ENCODE measurements at places on chromosomes 13 and 19.
A peak's percentile ranks its signal among the peaks of the same experiment; 100 is the strongest.

- DNase-seq = no peak
Measured at GRCh38 chr13:53079691-53080090, 51.1 kb downstream of the OLFM4 start.

GRCh38 chr19:42306646-42307045 lies 4.2 kb upstream of the PAFAH1B3 start:
- no peak for DNase-seq

DNA sequence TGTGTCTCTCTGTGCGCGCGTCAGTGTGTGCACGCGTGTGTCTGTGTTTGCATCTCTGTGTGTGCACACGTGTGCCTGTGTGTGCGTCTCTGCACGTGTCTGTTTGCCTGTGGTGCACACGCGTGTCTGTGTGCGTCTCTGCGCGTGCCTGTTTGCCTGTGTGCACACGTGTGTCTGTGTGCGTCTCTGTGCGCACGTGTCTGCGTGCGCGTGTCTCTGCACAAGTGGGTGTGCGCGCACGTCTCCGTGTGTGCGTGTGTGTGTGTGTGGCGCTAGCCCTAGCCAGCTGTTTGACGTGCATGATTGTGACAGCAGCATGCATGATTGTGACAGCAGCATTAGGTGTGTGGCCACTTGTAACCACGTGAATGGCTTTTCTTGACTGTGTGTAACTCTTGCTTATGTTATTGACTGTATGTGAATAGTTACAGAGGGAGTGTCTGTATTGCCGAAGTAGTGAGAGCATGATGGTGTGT lies 31.1 kb downstream of the ZNF146 start:
- peak; percentile 14 for DNase-seq

- DNase-seq = no peak
Measured at GRCh38 chr13:20206698-20207235, 14.0 kb upstream of the GJB2 start.

DNA sequence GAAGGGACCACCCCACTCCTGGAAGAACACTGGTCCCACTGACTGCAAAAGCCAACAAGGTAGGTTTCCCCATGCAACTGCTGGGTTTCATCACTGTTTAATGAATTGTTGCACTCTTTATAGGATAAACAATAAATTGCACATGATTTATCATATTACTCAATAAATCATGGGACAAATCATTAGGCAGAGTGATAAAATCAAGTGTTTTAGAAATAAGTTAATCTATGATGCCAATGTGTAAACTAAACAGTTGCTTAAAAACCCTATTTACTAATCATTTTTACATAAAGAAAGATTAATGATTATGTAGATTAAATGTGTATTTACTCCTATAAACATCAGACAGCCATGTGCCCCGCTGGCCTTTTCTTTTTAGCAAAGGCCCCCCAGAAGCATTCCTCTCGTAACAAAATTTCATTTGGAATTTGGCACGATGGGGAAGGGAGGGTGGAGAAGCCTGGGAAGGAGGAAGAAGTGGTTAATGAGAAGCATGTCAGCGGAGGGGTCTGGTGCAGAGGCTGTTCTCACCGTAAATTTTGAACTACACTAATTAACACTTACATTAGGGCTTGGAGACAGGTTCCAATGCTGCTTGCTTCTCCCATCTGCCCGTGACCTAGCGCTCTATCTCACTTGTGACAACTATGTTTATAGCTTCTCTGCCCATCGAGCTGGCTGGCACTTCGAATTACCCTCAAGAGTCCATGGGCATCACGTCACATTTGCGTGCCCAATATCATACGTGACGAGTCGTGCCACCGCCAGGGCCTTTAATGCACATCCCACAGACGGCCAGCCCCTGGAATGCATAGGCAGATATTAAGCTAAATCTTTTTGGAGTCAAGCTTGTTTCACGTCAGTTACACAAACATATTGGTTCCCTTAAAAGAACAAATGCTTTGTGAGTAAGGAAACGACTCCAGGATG lies 357.7 kb upstream of the TSHZ3 start:
- no peak for DNase-seq

DNA sequence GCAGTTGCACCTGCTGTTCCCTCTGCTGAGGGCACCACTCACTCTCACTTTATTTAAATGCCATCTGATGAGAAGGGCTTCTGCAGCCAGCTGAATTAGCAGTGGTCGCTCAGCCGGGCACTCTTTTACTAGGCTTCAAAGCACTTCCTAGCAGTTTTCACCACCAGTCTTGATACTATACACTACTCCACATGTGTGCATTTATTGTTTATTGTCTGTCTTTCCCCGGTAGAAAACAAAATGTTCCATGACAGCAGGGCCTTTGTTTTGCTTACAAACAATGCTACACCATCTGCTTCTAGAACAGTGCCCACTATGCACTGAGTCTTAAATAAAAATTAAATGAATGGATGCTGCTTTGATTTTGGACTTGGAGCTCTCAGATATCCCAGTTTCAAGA lies 404.9 kb downstream of the FGF14 start:
- no peak for DNase-seq

All from epithelial cell of prostate (primary cell).